ENCODE measurements at places on chromosomes 4 and X. TPM values are rescaled to one million over a fixed set of nuclear protein-coding genes. Genes with fewer than 3 reads are reported as not detected.

CT45A5 gene
- not detected for total RNA-seq

PAGE2 gene
- not detected for total RNA-seq

DNA sequence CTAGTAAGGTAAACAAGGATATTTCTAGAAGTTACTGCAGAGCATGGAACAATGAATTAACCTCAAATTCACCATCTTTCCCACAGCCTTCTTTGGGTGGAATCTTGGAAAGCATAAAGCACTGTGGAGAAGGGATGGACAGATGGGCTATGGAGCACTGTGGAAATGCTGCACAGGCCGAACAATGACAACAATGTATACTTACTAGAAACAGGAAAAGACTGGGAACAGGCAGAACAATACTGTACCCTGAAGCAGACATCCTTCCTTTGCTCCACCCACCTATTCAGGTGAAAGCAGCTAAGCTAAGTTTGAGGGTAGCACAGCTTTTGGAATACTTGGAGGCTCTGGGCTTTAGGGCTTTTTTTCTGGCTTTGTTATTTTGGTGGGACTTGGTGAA is 250.6 kb upstream of the KLF8 start:
- no peak for DNase-seq
- H3K4me1 ChIP-seq, result no peaks in the 10 kb centered on the region
- H3K36me3 ChIP-seq, result no peaks in the 10 kb centered on the region
- no peaks in the 10 kb centered on the region for H3K27me3 ChIP-seq
- H3K27ac ChIP-seq, result peak overlapping the region; percentile 30

DNA sequence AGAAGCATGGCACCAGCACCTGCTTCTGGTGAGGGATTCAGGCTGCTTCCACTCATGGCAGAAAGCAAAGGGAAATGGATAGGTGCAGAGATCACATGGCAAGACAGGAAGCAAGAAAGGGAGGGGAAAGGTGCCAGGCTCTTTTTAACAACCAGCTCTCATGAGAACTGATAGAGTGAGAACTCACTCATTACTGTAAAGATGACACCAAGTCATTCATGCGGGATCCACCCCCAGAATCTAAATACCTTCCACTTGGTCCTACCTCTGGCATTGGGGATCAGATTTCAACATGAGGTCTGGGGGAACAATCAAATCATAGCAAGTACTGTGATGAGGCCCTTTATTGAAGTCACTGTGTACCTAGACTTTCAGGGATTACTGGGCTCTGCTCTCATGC is 72.0 kb upstream of the PRDM5 start:
- H3K27ac ChIP-seq, result no peak overlapping the region
- no peaks in the 10 kb centered on the region for H3K27me3 ChIP-seq
- no peaks in the 10 kb centered on the region for H3K36me3 ChIP-seq
- no peak for DNase-seq

- H3K27me3 ChIP-seq, result no peaks in the 10 kb centered on the region
- DNase-seq, result no peak
- H3K4me1 ChIP-seq, result no peaks in the 10 kb centered on the region
- H3K4me3 ChIP-seq, result no peak overlapping the region
- no peaks in the 10 kb centered on the region for H3K36me3 ChIP-seq
Observed at GRCh38 chr4:132195176-132195575, 953.9 kb upstream of the PCDH10 start.

- no peaks in the 10 kb centered on the region for H3K27me3 ChIP-seq
- peak within 1 kb of the TSS; percentile 95 for H3K27ac ChIP-seq
- peak; percentile 86 for DNase-seq
- H3K4me3 ChIP-seq, result peak within 1 kb of the TSS; percentile 82
- H3K36me3 ChIP-seq, result peaks cover 15% of the 10 kb centered on the region
Observed at GRCh38 chr4:186191200-186192065, at the start of gene CYP4V2. Gene CYP4V2 (plus strand): TSS chr4:186191567. CDS start chr4:186191824, 257 bp downstream.
